ENCODE measurements at places on chromosomes 7 and 10. TPM values are rescaled to one million over a fixed set of nuclear protein-coding genes. Genes with fewer than 3 reads are reported as not detected.

- no peak for DNase-seq
These were observed 70.9 kb upstream of the CELF2 start for GRCh38 chr10:10946801-10947200.

DNA sequence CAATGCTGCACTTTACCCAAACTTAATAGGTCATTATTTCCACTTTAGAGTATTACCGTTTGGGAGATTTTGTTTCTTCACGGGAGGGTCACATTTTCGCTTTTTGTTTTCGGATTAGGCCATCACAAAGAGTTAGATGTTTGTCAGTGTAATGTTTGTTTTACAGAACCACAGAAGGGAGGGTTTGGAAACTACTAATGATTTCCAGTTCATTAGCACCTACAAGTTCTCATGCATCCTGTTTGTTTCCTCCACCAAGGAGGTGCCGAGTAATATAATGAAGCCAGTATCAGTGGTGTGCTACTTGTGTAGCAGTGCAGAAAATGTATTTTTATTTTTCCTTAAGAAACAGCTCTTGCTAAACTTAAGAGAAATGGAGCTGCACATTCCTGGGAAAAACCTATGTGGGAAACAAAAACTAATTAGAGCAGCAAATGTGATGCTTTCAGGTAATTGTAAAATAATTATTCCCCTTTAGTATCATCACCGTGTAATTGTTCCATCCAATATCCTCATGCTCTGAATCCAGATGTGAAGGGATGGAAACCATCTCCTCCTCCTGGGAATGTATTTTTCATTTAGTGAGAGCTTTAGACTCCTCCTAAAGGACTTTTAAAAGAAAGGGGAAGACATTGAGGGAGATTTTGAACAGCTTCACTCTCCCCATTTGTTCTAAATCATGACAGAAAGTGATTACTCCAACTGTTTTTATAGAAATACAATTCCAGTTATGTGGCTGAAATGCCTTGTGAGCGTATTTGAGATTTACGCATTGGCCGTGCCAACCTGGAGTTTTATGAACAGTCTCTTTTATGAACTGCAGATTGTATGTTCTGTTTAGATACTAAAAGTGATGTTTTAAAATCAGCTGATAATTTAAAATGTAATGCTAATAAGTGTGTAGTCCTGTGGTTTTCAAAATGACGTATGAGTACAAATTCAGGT lies 5.6 kb downstream of the CELF2 start:
- no peak for DNase-seq

The MYH16 gene
- not detected for total RNA-seq

DNA sequence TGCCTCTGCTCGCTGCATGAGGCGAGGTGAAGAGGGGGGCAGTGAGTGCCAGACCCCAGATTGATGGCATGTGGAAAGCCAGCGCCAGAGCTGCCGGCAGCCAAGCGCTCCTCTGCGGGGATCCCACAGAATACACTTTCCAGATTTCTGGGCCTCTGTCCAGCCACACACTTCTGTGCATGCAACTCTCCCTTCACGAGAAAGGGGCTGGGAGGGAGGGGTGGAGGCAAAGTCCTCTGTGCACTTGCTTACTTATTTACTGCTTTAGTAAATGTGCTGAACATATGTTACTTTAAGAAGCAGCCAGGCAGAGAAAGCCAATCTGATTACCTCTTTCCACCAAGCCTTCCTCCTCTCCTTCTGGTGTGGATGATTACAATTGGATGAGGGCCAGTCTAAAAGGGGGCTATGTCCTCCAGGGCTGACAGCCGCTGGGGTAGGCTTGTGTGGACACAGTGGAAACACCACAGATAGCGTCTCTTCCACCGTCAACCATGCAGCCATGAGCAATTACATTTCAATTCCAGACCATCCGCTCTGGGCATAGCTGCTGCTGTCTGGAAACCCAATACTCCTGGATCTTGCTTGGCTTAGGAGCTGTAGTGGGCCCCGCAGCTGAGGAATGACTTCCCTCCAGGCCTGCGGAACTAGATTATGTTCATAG lies 322.8 kb upstream of the ANKRD30A start:
- no peak for DNase-seq

- DNase-seq, result no peak
These were observed 96.3 kb upstream of the NEBL start for GRCh38 chr10:20993389-20993788.

GRCh38 chr7:116984511-116984910 lies 31.2 kb downstream of the ST7 start:
- no peak for DNase-seq

GRCh38 chr7:1619152-1620079 lies 49.6 kb upstream of the PSMG3 start:
- DNase-seq, result no peak

The MINDY3 gene
- 24.9 TPM for total RNA-seq

DNA sequence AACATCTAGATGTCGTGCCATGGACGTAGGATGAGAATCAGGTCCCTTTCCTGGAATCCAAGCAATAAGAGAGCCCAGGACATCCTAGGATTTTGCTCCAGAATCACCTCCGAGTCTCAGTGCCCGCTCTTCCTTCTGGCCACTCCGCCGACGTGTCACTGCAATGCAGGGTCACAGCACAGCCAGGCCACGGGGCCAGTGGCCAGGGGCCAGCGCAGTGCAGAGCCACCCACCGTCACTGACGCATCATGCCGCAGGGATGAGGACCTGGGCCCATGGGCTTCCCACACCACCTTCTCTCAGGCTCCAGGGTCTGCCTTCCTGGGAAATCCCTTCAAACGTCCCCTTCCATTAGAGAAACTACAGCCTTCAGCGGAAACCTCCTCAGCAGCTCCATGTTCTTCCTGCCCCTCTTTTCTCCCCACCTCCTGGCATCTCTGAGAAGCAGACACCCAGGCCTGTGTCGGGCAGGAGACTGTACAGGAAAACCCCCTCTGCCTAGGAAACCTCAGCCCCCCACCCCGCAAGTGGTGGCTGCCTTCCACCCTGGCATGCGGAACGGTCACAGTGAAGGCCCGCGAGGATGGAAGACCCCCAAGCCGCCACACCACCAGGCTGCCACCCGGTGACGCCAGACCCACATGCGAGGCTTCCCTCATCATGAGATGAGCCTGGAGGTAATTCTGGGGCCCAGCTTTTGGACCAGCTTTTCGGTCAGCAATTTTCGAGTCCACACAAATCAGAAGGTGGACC lies 32.1 kb downstream of the STK32C start:
- DNase-seq, result no peak

The ING3 gene
- total RNA-seq, result 22.7 TPM

DNA sequence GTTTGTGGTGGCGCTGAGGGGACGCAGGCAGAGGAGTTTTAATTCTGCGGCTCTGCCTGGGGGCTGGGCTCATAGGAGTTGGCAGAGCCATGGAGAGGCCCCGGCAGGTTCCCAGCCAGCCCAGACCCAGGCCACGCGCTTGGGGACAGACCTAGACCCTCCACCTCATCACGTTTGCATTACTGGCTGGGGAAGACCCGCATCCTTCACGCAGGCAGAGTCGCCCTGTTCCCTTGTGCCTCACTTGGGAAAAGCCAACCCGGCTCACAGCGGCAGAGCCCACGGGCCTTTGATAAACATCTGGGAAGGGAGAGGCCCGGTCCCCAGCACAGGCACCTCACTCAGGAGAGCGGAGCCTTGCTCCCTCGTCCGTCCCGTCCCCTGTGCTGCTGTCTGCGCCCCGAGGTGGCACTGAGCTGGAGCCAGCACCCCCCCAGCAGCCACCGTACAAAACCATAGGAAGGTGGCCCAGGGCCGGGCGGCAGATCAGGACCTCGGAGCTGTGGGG lies 112.8 kb downstream of the CYTH3 start:
- DNase-seq, result no peak

The ADRA2A gene
- not detected for total RNA-seq

GRCh38 chr7:80078886-80079285 lies 55.7 kb upstream of the GNAI1 start:
- no peak for DNase-seq

DNA sequence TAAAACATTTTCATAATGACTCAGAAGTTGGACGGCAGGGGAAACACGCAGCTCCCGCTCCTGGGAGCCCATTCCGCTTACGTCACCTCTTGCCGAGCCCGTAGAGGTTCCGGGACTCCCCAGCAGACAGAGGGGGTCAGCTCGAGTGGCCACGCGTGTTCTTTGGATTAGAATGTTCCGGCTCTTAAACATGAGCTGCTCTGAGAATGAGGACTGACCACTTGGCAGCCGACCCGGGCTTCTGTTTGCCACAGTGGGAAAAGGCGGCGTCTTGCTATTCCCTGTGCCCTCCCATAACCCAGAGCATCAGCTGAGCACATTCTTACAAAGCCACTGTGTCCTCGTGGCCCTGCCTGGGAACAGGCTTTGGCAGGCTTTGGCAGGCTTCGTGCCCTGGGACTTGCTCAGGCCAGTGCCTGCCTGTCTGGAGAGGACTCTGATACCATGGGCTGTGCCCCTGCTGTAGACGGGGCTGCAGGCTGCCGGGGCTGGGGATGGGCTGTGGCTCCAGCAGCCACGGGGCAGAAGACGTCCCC lies 40.1 kb downstream of the PFKP start:
- no peak for DNase-seq

The SLC29A3 gene
- total RNA-seq, result 8.2 TPM

The PRSS2 gene
- 1.1 TPM for total RNA-seq

- DNase-seq, result no peak
These were observed 46.9 kb upstream of the MKRN1 start for GRCh38 chr7:140526214-140526613.

DNA sequence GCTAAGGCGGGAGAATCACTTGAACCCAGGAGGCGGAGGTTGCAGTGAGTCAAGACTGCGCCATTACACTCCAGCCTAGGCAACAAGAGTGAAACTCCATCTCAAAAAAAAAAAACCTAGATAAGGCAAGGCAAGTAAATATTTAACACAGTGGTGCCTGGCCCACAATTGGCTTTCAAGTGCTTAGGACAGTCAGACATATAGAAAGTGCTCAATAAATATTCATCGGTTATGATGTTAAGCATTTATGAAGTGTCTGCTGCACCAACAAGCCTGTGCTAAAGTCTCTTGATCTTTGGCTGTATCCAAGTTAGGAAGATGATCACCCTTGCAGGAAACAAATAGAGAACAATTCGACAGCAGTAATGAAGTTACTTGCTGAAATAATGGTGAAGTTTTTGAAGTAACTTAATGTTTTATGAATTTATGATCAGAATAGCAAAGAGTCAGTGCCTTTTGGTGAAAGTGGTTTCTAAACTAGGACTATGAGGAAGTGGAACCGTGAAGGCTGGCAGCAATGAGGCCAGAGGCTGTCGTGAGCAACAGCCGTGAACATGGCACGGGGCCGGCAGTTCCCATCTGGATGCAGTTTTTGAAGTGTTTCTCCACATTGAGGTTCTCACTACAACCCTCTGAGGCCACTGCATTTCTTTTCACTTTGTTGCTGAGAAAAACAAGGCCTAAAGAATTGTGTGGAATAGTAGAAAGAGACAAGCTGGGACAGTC lies 48.1 kb upstream of the GATA3 start:
- DNase-seq, result peak; percentile 33

GRCh38 chr10:79984851-79985250 lies 35.9 kb upstream of the SFTPD start:
- no peak for DNase-seq

DNA sequence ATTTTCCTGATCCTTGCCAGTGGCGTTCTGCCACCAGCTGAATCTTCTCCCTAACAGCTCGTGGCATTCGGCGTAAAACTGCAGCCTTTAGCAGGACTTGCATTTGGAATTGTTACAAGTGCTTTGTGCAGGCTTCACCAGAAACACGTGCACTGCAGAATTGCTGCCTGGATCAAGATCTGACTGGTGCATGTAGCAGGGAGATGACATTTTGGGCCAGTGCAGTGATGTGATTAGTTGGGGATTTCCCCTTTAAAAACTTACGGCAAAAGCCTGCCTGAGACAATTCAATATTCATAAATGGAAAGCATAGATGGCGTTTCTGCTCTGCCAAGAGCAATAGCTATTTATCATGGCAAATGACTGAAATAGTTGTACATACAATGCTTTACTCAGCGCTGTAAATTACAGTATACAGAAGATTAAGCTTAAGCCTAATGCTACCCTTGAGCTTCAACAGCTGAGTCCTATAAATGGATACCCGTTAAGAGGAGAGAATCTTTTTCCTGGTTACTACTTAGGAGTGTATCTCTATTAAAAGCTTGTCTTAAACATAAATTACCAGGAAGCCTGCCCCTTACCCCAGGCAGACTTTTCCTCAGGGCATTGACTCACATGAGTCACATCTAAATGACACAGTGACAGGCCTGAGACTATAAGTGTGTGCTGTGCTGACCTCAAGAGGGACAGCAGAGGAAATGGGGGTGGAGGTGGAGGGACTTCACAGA lies 106.3 kb downstream of the ATXN7L1 start:
- no peak for DNase-seq

GRCh38 chr7:37853468-37853867 lies 5.1 kb downstream of the NME8 start:
- DNase-seq, result peak; percentile 13

- no peak for DNase-seq
These were observed 176.2 kb downstream of the GALNT17 start for GRCh38 chr7:71308096-71308495.

DNA sequence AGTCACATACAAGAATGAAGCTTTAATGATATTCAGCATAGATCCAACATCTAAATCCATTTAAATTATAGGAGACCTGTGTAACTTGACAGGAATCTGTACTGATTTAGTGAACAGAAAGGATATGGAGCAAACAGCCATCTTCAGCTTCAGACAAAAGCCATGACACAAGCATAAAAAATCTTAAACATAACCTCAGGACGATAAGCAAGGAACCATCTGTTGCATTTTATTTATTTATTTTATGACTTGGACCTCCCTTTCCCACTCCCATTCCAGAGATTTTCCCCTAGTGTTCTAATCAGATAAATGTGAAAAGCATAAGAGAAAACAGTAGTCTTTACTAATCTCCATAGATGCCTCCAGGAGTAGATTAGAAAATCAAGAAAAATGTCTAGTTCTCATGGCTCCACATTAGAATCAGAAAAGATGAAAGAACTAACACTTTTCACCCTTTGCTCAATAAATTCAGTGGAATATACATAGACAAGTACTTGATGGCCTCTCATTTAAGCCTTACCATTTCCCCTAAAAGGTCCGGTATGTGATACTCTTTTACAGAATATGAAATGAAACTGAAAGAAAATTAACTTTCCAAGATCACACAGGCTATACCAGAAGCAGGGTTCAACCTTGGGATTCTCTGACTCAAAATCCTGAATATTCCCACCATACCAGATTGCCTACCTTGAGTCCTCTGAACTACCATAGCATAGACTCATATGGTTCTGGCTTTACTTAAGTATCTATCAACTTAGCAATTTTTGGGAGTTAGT lies 15.2 kb downstream of the CACNA2D1 start:
- DNase-seq, result no peak

The ELN gene
- total RNA-seq, result not detected

The NUTM2A gene
- total RNA-seq, result 1.1 TPM

The C1GALT1 gene
- 30.0 TPM for total RNA-seq

GRCh38 chr10:62662486-62662885 lies 142.0 kb upstream of the ADO start:
- DNase-seq, result no peak

DNA sequence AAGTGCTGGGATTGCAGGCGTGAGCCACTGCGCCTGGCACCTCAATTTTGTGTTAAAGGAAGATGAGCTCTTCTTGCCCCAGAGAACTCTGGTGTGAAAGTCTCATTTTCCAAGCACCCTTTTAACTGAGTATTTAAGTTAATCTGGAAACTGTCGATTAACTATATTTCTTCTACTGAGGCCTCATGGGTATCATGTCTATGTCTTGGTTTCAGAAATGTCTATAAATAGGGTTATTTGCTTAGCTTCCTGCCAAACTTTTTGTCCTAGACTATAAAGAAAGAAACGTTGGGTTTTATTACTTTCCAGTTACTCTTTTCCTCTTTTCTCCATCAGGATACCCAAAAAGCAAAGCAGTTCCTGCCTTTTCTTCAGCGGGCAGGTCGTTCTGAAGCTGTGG lies 102.4 kb downstream of the LRRC4 start:
- DNase-seq, result no peak

The EGFR gene
- 0.15 TPM for total RNA-seq
